Tibial nerve (tissue), 4 donors: ENCODE measurements at places on chromosomes 12 and 14.

DNA sequence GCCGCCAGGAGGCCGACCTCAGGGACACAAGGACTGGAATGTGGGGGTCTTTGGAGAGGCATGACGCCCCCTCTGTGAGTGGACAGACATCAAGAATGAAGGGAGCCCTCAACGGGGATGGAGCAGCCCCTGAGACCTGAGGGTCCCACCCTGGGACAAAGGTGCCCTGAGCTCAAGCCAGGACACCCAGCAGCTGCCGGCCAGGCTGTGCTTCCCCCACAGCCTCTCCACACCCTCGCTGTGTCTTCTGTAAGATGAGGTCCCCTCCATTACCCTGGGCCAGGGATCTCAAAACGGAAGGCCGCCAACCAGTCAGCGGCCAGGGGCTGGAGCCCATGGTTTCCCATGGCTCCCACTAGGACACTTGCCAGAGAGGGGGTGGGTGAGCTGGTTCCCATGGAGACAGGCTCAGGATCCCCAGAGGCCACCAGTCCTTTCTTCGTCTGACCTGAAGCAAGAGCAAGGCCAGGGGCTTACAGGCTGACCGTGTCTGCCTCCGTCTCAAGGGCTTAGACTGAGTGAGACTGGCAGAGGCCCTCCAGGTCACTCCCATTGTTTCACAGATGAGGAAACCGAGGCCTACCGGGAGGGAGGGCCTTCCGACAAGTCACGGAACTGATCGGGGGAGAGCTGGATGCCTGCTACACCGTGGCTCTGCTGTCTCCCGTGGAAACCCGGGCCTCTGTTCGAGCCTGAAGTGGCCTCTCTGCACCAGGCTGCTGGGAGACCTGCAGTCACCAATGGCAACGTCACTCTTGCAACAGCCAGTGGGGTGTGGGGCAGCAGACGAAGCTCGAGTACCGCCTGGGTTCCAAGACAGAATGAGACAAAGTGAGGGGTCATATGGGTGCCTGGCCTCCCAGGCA lies 91.7 kb upstream of the DIO3 start:
- no peak for DNase-seq

DNA sequence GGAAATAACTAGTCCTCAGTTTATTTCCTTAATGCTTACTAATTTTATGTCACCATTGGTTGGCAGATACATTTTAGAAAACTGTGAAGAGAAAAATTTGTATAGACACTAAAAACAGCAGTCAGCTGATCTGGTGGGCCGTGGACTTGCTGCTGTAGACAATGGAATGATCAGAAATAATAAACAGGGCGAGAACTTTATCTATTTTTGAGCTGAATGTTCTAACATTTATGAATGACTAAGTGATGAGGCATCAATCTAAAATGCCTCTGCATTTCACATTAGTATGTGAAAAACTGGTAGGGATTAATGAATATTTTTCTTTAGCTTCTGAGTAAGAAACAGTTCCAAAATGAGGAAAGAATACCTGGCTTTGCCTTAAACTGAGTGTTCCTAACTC lies 24.8 kb upstream of the PKP2 start:
- no peak for DNase-seq

GRCh38 chr12:24742378-24742777 lies 206.5 kb downstream of the BCAT1 start:
- no peak for DNase-seq

- DNase-seq, result no peak
These were observed 3.9 kb downstream of the STAC3 start for GRCh38 chr12:57247041-57247440.

- no peak for DNase-seq
These were observed 29.2 kb upstream of the CHST11 start for GRCh38 chr12:104427547-104427938.

- no peak for DNase-seq
These were observed 40.2 kb downstream of the DACT1 start for GRCh38 chr14:58677996-58678395.

- no peak for DNase-seq
These were observed 130.5 kb downstream of the ZFP36L1 start for GRCh38 chr14:68662392-68662791.

- DNase-seq, result no peak
These were observed 51.8 kb downstream of the WIF1 start for GRCh38 chr12:65069336-65069735.

DNA sequence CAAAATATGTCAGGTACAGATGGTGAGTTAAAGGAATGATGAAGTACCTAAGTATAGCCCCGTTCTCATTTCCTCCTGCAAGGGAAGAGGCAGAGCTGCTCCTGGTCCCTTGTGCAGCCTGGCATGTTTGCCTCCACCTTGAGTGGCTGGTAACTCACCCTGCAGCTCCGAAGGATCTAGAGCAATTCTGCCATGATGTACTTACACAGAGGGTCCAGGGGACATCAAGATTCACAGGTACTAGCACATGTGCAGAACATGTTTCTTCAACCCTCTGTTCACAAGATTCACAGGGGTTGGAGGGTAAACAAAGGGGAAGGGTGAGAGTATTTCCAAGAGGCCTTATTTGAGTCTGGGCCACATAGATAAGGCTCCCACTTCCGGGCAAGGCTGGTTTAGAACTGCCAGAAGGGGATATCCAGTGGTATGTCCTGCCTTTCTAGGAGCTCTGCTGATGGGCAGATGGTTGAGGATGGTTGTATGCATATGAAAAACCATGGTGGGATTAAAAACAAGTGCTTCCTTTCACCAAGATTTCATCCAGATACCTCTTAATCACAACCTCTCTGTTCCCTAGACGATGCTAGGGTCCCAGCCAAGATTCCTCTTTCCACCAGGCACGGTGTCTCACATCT lies 7.7 kb downstream of the DCTN2 start:
- DNase-seq, result no peak

DNA sequence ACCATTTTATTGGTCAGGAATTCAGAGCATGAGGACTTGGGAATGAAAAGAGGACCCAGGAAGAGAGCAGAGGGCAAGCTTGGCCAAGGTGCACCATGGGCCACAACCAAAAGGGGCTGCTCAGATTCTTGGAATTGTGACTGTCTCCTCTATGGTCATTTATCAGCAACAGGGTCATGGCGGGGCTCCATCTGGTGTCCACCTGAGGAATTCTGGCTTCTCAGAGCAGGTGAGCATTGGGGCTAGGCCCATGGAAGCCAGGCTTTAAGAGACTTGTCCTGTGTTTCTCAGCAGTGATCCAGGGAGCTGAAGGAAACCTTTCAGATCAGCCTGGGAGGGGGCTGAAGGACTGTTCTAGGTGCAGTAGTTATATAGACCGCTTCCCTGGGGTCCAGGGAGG lies 2.6 kb upstream of the RIN3 start:
- no peak for DNase-seq

GRCh38 chr12:65318186-65318685 lies 39.8 kb downstream of the MSRB3 start:
- no peak for DNase-seq

GRCh38 chr12:112961074-112961473 lies 17.2 kb upstream of the OAS2 start:
- no peak for DNase-seq

GRCh38 chr14:92173668-92174067 lies 51.9 kb downstream of the CPSF2 start:
- no peak for DNase-seq

GRCh38 chr12:9706086-9706685 lies 26.7 kb downstream of the CLECL1 start:
- no peak for DNase-seq

DNA sequence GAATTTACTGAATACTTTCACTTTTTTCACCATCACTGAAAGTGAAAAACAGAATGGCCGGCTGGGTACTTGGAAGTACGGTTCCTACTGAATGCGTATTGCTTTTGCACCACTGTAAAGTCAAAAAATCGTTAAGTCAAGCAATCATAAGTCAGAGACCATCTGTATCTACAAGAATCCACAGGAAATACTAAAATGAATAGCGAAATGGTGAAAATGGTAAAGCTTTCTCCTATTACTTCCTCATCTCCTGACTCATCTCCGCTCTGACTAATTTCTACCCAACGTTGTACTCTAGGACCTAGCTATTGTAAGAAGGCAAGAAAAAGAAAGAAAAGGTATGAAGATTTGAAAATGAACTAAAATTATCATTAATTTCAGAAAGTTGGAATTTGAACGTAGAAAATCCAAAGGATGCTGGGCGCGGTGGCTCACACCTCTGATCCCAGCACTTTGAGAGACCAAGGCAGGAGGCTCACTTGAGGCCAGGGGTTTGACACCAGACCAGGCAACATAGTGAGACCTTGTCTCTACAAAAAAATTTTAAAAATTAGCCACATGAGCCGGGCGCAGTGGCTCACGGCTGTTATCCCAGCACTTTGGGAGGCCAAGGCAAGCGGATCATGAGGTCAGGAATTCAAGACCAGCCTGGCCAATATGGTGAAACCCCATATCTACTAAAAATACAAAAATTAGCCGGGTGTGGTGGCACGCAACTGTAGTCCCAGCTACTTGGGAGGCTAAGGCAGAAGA lies 5.3 kb upstream of the CDCA4 start:
- DNase-seq, result no peak

DNA sequence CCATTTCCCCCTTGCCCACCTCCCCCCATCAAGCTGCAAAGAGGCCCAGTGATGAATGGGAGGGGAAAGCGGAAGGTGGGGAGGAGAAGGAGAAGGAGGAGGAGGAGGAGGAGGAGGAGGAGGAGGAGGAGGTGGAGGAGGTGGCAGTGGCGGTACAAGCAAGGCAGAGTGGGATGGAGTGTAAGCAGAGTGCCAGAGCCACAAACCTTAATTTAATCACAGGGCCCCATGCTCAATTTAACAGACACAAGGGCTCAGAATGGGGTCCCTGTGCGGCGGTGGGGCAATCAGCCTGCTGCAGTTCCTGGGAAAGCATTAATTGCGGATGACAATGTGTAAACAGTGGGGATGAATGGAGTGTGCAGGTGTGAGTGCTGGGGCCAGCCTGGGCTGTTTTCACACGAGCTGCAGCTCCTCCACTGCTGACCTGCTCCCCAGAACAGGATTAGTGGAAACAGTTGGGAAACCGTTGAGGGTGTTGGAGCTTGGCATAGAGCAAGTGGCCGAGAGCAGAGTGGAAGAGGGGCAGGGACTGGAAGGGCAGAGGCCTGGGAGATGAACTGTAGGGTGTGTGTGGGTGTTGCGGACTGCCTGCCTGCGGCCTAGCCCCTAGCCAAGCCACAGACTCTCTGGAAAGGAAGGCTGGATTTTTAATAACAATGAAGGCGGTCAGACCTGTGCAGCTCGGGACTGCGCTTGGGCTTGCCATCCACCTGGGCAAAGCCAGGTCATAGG lies 36.4 kb upstream of the SMOC1 start:
- no peak for DNase-seq

- DNase-seq, result no peak
These were observed 65.0 kb upstream of the DDHD1 start for GRCh38 chr14:53218161-53218560.

GRCh38 chr12:62900686-62901272 lies 34.2 kb downstream of the PPM1H start:
- no peak for DNase-seq

- DNase-seq, result no peak
These were observed 19.3 kb upstream of the KRT7 start for GRCh38 chr12:52213564-52214420.

DNA sequence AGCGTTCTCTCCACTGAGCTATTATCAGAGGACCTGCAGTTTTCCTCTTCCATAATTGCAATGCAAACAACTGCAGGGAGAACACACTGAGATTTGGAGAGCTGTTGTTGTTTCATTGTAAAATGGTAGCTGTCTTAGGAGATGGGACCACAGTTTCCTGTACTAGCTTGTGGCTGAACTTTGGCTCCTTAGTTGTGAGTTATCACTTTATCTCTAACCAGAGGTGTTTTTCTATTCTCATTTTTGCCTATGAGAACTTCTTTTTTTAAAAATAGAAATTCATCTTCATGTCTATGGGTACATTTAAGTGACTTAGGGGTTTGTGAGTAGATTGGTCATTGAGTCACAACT lies 216.5 kb downstream of the SLC38A4 start:
- no peak for DNase-seq

- no peak for DNase-seq
These were observed 75.9 kb downstream of the BMP4 start for GRCh38 chr14:53880761-53881160.

- DNase-seq, result no peak
These were observed 217.9 kb downstream of the KIF21A start for GRCh38 chr12:39224971-39225370.

- DNase-seq, result no peak
These were observed 1341.4 kb downstream of the FSCB start for GRCh38 chr14:43165651-43166050.

GRCh38 chr14:90545966-90546751 lies 149.3 kb downstream of the CALM1 start:
- DNase-seq, result no peak

DNA sequence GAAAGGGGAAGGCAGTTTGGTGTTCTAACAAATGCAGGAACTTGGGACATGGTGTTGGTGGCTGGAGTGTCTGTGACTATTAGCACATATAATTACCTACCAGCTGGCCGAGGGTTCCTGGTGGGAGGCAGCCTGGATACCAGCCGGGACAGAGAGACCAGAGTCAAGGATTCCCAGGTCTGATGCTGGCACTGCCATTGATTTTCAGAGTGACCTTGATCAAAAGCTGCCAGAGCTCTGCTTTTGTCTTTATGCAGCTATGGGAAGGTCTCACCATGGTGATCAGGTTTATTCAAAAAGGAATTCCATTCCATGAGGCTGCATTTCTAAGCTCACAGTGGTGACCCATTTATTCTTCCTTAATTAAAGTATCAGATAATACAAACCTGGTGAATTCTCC lies 101.0 kb upstream of the PWP1 start:
- DNase-seq, result no peak

GRCh38 chr12:50672158-50672557 lies 91.7 kb upstream of the ATF1 start:
- no peak for DNase-seq

DNA sequence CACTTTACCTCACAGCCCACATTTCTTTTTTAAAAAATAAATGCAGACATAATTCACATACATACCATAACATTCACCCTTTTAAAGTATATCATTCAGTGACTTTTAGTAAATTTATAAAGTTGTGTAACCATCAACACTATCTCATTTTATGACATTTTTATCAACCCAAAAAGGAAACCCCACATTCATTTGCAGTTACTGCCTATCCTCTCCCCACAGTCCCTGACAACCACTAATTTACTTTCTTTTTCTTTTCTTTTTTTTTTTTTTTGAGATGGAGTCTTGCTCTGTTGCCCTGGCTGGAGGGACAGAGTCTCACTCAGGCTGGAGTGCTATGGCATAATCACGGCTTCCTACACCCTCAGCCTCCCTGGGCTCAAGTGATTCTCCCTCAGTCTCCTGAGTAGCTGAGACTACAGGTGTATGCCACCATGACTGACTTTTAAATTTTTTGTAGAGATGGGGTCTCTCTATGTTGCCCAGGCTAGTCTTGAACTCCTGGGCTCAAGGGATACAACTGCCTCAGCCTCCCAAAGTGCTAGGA lies 1.5 kb upstream of the EP400 start:
- no peak for DNase-seq
